ENCODE measurements at places on chromosomes 13 and 19.

- H3K36me3 ChIP-seq, result no peaks in the 10 kb centered on the region
- H3K4me3 ChIP-seq, result no peak overlapping the region
- H3K4me1 ChIP-seq, result no peaks in the 10 kb centered on the region
- H3K27ac ChIP-seq, result no peak overlapping the region
Measured at GRCh38 chr19:39014037-39014436, 18.3 kb downstream of the FBXO27 start.

GRCh38 chr19:3319643-3320353, 46.6 kb upstream of the NFIC start:
- H3K4me1 ChIP-seq, result no peaks in the 10 kb centered on the region
- DNase-seq, result no peak
- H3K27me3 ChIP-seq, result peaks cover 43% of the 10 kb centered on the region
- H3K27ac ChIP-seq, result no peak overlapping the region

- no peaks in the 10 kb centered on the region for H3K36me3 ChIP-seq
- no peak overlapping the region for H3K4me3 ChIP-seq
- H3K4me1 ChIP-seq, result no peaks in the 10 kb centered on the region
- no peak overlapping the region for H3K27ac ChIP-seq
Measured at GRCh38 chr13:106400289-106400688, 135.2 kb downstream of the EFNB2 start.

DNA sequence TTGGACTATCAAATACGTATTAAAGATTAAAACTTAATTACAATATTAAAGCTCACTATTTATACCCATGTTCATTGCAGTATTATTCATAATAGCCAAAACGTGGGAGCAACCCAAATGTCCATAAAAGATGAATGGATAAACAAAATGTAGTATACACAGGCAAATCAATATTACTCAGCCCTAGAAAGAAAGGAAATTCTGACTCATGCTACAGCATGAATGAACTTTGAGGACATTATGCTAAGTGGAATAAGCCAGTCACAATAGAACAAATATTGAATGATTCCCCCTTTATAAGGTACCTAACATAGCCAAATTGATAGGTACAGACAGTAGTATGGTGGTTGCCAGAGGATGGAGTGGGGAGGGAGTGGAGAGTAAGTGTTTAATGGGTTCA, 457.3 kb downstream of the FGF14 start:
- H3K36me3 ChIP-seq, result no peaks in the 10 kb centered on the region
- H3K4me3 ChIP-seq, result no peak overlapping the region
- H3K27ac ChIP-seq, result no peak overlapping the region
- H3K4me1 ChIP-seq, result no peaks in the 10 kb centered on the region
- H3K27me3 ChIP-seq, result peaks cover 5% of the 10 kb centered on the region
- DNase-seq, result no peak

DNA sequence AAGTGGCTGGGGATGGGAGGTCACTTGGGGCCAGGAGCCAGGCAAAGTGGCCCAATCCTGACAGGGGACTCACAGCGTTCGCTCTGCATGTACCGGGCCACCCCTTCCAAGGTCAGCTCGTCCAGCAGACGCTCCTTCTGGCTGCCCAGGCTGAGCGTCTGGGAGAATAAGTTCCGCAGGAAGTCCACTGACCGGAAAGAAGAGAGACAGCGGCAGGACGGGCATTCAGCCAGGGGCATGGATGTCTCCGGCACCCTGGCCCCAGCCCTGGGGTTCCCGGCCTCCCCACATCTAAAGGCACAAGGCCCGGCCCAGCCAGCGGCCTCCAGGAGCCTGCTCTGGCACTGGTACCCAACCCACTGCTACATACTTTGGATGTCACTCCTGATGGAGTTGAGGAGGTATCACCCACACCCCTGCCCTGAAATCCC, 6.1 kb downstream of the SIRT2 start:
- no peak overlapping the region for H3K4me3 ChIP-seq
- H3K4me1 ChIP-seq, result peaks cover 19% of the 10 kb centered on the region
- H3K27me3 ChIP-seq, result no peaks in the 10 kb centered on the region
- DNase-seq, result no peak

- H3K36me3 ChIP-seq, result peaks cover 52% of the 10 kb centered on the region
- peaks cover 23% of the 10 kb centered on the region for H3K4me1 ChIP-seq
- H3K4me3 ChIP-seq, result peak within 1 kb of the TSS; percentile 86
- H3K27me3 ChIP-seq, result no peaks in the 10 kb centered on the region
- DNase-seq, result peak; percentile 65
Measured at GRCh38 chr19:19627621-19628500, at the start of gene LPAR2. LPAR2 (minus strand) TSS chr19:19628220; CDS start chr19:19627275, 945 bp downstream.

DNA sequence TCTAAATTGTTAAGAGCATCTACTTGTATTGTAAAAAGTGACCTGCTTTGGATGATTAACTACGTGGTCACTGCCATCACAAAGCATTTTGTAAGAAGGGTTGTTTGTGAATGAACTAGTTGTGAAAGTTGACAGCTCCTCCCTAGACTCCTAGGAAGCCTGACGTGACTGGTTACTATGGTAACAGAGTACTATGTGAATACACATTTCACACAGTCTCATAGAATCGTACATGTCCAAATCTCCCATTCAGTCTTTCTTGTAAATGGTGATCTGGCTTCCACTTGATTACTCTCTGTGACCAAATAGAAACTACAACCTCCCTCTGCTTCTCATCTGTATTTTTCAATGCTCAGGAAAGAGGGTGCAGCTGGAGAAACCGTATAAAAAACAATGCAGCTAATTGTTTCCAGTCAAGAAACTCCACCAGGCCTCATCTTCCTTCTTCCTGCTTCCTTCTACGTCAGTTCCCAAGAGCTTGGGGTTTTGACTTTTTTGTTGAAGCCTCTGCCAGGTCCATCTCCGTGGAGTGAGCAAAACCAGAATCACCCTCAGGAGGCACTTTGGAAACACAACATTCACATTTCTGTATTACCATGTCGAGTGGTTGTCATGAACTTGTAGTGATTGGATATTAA, 83.4 kb downstream of the GPC6 start:
- no peak overlapping the region for H3K4me3 ChIP-seq
- H3K27me3 ChIP-seq, result no peaks in the 10 kb centered on the region
- H3K36me3 ChIP-seq, result no peaks in the 10 kb centered on the region

Data from effector memory CD8-positive, alpha-beta T cell (primary cell).